ENCODE measurements at places on chromosomes 7 and 10.

DNA sequence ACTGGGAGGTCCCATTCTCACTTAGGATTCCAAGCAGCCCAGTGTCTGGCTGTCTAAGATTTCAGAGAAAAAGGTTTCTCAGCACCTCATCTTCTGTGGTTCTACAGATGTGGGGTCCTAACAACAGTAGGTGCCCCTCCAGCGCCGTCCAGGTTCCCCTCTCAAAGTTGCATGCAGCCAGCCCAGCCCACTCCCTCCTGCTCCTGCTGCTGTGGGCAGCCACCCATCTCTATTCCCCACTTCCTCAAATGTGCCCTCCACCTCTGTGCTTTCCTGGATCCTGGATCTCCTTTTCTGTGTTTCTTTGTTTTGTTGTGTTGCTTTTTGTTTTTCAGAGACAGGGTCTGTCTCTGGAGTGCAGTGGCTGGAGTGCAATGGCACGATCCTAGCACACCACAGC lies 13.3 kb upstream of the SLC18A3 start:
- no peak for DNase-seq

GRCh38 chr7:38025815-38026214 lies 105.4 kb downstream of the EPDR1 start:
- DNase-seq: no peak

GRCh38 chr7:127535546-127536393 lies 49.6 kb downstream of the GCC1 start:
- no peak for DNase-seq

DNA sequence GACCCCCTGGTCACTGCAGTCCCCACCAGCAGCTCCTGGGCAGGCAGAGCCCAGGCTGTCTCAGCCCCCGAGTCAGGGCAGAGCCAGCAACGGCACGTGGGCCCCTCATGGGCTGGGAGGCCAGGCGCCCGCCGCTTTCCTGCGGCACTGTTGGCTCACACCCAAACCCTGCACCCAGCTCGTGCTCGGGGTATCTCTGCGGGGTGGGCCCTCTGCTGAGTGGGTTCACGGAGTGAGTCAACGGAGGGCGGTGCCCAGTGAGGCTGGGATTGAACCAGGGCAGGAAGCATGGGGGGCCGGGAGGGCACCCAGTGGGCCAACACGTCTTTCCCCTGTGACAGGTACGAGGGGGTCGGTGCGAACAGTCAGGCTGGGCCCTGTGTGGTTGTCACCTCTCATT lies 28.9 kb downstream of the ADAP1 start:
- DNase-seq: no peak

GRCh38 chr10:121221072-121221471 lies 369.9 kb downstream of the WDR11 start:
- DNase-seq: no peak

DNA sequence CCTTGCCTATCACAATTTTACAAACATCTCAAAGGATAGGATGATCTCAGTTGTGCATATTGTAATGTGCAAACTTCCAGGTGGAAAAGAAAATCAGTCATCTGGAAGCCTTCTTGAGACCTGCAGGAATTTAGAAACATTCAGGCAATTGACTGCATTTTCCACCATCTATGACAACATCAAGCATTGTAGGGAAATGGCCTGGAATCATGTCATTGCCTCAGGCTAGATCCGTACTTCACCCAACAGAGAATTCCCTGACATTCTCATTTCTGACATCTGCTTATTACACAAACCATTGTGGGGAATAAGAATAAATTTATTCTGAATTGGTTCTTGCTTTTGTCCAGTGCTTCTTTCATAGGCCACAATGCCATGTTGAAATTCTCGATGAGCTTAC lies 124.9 kb upstream of the NPVF start:
- no peak for DNase-seq

DNA sequence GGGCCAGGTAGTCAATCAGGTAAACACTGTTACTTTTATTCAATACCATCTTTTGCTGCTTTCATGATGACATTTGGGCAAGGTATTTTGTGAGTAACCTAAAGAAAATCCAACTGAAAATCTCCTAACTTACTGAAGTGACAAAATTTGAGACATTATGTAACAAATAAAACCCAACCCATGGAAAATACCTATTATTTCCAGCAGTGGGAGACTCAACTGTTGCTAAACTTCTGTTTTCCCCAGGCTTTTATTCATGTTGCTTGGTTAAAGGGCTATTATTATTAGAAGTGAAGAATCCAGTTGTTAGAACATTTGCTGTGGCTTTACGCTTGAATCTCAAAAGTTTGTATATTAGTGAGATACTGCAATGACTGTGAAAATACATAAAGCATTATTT lies 215.9 kb downstream of the MDFIC start:
- DNase-seq: no peak

GRCh38 chr7:101870361-101871062 lies 53.1 kb downstream of the CUX1 start:
- DNase-seq: no peak

DNA sequence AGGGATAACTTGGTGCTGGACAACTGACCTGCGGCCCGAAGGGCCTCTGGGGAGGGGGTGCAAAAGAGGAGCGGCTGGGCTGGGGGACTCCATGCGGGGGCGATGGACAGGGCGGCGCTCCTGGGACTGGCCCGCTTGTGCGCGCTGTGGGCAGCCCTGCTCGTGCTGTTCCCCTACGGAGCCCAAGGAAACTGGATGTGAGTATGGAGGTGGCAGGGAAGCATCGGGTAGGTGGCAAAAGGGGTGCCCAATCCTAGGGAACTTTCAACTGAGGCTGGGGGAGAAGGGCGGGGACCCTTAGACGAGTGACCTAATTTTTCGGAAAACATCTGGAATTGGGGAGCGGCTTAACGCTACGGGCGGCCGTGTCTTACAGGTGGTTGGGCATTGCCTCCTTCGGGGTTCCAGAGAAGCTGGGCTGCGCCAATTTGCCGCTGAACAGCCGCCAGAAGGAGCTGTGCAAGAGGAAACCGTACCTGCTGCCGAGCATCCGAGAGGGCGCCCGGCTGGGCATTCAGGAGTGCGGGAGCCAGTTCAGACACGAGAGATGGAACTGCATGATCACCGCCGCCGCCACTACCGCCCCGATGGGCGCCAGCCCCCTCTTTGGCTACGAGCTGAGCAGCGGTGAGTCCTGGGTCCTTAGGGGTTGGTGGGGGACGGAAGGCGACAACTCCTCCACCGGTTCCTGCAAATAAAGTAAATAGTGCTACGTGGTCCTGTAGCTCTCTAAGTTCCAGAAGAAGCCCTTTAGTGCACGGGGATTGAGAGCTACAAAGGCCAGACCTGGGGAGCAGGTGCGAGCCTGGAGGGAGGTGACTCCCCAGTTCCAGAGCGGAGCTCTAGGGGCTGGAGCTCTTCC lies 622 bp downstream of the WNT16 start:
- no peak for DNase-seq

- no peak for DNase-seq
Observed at GRCh38 chr10:86300399-86300925, 66.1 kb downstream of the GRID1 start.

DNA sequence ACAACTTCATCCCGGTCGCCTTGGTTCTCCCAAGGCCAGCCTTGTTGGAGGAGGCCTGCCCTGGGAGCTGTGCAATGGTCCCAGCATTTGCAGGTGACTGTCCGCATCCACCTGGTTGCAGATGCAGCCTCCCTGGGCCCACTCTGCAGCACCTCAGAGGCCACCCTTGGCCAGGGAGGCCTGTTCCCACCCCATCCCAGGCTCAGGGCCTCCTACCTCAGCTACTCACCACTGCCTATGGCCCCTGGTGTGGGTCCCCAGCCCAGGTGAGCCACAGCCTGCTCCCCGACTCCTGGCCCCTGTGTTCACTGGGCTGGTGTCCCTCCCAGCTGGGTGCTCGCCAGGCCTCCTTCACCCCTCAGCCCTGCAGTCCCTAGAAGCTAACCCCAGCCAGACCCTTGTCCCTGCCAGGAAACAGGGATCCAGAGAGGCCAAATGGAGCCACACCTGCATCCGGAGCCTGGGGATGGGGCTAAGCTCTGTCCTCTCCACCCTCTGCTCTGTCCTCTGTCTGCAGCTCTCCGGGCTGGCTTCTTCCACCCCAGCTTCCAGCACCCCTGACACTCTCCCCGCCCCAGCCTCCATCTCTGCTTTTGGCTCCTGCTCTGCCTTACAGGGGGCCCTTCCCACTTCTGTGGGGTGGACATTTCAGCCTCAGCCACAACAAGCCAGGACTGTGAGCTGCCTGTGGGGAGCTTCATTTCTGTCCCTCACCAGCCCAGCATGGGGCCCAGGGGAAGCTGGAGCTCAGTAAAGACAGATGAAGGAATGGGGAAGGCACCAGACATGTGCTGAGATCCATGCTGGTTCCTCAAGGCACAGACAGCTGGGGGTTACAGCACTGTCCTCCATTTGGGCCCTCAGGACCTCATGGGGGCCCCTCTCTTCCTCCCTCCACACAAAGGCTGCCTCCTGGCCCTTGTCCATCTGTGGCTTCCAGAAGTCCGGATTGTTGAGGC lies 35.6 kb upstream of the ANTXRL start:
- DNase-seq: no peak

- peak; percentile 19 for DNase-seq
Observed at GRCh38 chr10:95560278-95561176, 644 bp downstream of the SORBS1 start.

GRCh38 chr10:58570307-58570723 lies 57.6 kb downstream of the BICC1 start:
- no peak for DNase-seq

DNA sequence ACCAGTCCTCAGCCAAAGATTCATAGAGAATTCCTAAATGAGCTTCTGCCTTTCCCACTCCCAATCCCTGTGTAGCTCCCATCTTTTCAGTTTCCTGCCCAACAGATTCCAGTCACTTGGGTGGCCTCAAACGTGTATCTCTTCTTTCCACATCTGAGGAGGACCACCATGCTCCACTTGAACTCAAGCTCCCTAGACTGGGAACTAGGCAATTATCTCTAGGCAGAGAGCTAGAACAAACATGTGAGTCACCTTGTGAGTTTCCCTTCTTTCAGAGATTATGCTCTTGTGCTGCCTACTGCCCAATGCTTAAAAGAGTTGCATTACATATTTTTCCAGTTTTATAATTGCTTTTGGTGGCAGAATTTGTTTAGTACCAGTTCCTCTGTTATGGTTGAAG lies 178.0 kb downstream of the MDFIC start:
- no peak for DNase-seq

GRCh38 chr10:80272793-80273522 lies 16.5 kb downstream of the MAT1A start:
- DNase-seq: no peak
